ENCODE measurements at places on chromosomes 16 and 17.

GRCh38 chr17:10195090-10195805, 3.2 kb downstream of the GAS7 start:
- no peak for DNase-seq

GRCh38 chr17:61660746-61661485, 69.9 kb upstream of the NACA2 start:
- DNase-seq = no peak

DNA sequence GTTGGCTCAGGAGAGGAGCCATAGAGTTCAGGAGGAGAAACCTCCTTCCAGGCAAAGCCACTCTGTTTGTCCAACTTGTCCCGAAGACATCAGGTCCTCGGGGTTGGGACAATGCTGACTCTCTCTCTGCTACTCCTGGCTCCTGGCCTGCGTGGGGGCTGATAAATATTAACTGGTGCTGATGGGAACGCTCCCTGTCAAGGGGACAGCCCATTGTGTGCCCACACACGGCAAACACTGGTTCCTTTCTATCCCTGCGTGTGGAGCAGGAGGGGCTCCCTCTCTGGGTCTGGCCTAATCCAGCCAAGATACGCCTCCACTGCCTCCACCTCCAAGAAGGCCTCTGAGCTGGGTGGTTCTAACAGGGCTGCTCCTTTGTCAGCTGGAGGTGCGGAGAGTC, 4.4 kb downstream of the KIF19 start:
- DNase-seq = no peak

DNA sequence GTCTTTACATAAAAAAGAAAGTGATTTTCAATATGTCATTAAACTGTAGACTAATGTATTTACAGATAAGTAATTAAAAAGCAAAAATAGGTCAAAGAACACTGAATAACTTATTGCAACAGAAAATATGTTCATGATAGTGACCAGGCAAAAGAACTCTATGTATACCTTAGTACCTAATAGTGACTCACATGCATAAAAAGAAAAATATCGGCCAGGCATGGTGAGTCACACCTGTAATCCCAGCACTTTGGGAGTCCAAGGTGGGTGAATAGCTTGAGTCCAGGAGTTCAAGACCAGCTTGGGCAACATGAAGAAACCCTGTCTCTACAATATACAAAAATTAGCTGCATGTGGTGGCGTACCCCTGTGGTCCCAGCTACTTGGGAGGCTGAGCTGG, 33.0 kb upstream of the TOM1L1 start:
- no peak for DNase-seq

GRCh38 chr16:4660454-4661007, 32.8 kb upstream of the NUDT16L1 start:
- DNase-seq = peak; percentile 68

DNA sequence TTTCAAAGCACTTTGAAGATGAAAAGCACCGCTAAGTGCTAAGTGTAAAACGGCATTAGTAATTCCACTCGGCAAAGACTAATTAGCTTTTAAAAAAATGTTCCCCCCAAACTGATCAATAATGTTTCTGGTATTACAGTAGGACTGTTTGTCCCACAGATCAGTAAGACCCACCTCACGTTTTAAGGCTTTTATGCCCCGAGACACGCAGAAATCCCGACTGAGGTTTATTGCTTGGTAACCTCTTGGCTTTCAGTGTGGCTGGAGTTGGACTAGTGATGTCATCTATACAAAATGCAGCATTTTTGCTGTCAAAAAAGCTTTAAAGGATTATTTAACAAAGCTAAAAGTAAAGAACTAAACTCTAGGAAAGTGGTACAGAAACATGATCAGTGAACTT, 414.6 kb upstream of the PSMD7 start:
- no peak for DNase-seq

- DNase-seq = no peak
Observed at GRCh38 chr17:66300956-66301355, 1.5 kb upstream of the PRKCA start.

GRCh38 chr17:72171703-72172667, 51.2 kb downstream of the SOX9 start:
- DNase-seq = no peak

GRCh38 chr16:54286366-54287130, at the start of gene IRX3:
IRX3 (minus strand) TSS chr16:54286787; CDS start chr16:54286050, 737 bp downstream.
- no peak for DNase-seq

- DNase-seq = no peak
Observed at GRCh38 chr16:86227041-86227440, 283.3 kb upstream of the FOXF1 start.
